Right renal cortex interstitium (tissue), 3 donors: ENCODE measurements at places on chromosomes 2 and 18.

DNA sequence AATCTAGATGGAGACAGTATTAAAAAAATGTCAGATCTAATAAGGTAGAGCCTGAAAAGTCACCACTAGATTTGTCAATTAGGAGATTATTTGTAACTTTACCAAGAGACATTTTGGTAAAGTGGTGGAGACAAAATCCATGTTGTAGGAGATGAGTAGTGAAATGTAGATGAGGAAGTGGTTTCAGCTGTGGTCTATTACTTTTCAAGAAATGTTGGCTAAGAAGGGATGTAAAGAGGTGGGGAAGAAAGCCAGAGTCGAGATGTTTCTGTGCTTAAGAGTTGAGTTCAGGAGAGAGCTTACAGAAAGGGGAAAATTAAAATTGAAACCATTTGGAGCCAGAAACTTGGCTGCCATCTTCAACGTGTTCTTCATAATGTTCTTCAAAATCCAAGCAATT, 22.2 kb downstream of the ACVR2A start:
- DNase-seq = no peak

GRCh38 chr2:233919938-233920337, 2.8 kb downstream of the TRPM8 start:
- no peak for DNase-seq

GRCh38 chr2:46657042-46657504, 177.7 kb downstream of the TMEM247 start:
- DNase-seq = no peak

DNA sequence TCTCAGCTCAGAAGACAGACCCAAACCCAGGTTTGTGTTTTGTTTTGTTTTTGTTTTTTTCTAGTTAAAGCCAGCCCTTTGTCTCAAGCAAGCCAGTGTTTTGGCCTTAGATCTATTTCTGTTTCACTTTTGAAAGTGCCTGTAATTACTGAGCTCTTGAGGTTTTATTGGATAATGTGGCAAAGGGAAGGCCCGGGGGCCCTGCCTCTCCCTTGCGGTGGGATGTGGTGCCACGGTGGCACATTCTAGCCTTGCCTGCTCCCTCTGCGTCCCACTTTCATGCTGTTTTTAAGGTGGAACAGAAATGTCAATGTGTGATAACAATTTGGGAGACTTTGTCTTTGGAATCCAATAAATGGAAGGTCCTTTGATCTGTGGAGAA, 2.5 kb downstream of the HPCAL1 start:
- no peak for DNase-seq

- DNase-seq = no peak
Measured at GRCh38 chr2:239113171-239113570, 265.3 kb downstream of the TWIST2 start.

DNA sequence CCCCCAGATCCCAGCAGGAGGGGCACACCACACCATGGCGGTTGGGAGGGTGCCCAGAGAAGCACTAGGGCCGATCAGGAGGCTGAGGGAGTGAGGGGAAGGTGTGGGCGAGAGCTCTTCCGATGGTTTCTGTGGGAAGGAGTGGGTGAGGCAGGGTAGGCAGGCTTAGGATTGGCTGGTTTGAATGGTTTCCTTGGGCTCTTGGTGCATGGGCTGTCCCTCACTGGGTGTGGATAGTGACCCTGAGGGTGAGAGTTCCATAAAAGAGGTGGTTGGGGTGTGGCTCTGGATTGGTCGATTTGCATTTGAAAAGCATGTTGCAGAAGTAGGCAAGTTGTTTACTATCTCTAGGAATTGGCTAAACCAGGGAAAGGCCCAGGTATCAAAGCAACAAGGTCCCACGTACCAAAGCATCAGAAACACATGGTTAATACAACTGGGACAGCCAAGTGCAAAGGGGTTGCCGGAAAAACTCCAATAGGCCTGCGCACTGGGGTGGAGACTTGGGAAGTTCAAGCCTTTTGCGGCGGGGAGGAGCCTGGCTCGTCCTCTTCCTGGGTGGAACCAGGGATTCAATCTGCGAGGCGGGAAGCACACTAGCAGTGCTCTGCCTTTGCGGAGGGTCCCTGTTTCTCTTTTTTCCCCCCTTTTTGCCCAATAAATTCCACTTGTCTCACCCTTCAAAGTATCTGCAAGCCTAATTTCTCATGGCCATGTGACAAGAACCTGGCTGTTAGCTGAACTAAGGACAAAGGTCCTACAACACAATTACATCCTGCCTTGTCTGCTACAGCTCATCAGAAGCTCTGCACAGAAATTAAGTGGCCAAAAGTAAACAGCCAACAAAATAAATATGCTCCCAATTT, 43.2 kb downstream of the IL1R2 start:
- no peak for DNase-seq

DNA sequence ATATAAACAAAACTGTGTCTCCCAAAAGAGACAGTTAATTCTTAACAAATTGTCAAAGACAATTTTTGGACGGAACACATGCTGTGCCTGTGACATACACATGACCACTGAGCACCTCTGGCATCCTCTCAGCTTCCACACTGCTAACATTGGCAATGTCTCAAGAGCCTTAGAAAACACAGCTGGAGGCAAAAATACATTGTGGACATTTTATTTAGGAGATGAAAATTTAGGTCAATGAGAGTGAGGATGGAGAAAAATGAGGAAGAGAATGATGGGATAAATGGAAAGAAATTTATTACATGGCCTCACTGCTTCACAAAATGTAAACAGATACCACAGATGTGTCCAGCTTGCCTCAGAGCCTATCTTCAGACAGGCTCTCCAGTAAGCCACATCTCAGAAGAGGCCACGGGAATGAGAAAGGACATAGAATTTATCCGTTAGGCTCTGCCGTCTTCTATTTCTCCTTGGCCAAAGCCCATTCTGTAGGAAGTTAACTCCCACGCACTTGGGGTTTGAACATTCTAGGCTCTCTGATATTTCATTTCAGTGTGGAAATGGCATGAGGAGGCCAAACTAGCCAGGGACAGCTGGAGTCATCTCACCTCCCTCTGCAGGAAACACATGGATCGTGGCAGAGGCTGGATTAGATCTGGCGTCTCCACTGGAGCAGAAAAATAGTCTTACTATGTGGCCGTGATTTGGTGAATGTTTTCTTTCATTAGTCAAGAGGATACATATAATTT, 519.4 kb upstream of the DSEL start:
- DNase-seq = peak; percentile 41

GRCh38 chr18:12628706-12629702, 28.9 kb downstream of the SPIRE1 start:
- no peak for DNase-seq

GRCh38 chr2:172336681-172337080, 90.7 kb upstream of the ITGA6 start:
- DNase-seq = no peak

- DNase-seq = no peak
Measured at GRCh38 chr2:215571689-215572088, 135.8 kb upstream of the FN1 start.

DNA sequence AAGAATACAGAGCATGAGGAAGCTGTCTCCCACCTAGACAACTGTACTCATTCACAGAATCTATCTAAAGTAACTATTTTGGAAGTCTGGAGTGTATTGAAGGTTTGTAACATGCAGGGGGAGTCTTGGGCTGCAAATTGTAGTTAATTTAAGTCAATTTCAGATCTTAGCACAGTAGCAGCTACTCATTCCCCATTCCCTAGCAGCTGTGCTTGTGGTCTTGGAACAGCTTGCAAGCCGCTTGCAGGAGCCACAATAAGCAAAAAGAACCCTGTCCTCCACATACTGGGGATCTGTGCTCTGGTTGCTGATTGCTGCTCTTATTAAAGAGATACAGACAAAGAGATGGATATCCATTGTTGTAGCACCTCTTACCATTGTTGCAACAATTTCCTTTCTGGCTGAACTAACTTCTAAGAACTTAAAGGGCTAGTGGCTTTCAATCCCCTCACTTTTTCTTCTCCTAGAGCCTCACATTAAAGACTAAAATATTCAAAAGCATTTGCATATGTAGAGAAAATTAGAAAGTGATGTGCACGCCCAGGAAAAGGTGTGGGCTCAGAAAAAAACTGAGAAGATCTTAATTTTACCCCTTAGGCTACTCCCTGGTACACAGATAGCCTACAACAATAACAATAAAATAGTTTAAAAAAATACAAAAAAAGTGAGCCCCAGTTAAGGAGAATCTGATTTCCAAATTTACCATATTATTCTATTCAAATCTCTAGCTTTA, 1775.1 kb upstream of the PIK3C3 start:
- DNase-seq = no peak

DNA sequence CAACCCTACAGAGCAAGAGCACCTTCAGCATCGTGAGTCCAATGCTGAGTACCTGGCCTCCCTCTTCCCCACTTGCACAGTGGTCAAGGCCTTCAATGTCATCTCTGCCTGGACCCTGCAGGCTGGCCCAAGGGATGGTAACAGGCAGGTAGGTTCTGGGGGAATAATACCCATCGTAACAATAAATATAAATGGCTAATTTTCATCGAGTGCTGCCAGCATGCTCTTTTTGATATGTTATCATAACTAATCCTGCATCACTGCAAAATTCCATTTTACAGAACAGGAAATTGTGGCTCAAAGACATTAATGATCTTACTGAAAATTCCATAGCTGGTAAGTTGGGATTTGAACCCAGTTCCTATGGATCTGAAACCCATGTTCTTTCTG, 22.2 kb downstream of the STEAP3 start:
- DNase-seq = no peak

DNA sequence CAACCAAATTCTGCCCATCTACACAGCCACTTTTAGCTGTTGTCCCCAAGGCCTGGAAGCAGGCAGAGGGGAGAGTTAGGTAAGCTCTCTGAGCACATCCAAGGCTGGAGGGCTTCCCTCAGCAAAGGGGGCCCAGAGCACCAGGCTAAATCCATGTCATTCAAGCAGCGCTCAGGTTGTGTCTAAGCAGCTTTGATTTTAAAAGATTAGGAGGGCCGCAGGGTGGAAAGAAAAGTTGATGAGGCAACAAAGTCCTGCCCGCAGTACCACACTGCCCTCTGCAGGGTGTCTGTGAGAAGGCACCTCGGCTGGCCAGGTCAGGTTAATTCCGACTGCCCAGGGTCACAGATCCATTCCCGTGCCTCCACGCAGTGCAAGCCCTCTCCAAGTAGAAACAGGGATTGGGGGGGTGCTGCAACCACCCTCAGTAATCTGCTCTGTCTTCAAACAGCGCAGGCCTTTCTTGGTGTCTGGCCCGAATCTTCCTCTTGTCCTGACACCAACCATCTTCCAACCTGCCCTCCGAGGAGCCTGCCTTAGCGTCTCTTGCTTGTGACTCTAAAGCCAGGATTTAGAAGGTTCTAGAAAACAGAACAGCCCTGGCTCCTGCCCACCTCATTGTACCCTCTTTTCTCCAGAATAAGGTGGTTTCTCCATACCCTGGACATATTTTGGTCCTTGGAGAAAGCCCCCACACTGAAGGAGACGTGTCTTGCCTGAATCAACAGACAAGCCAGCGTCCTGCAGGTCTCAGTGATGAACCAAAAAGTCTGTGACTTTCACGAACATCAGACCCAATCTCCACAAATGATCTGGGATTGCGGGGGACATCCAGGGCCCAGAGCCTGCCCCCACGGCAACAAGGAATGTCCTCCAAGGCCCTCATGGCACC, 289.2 kb downstream of the TNS1 start:
- DNase-seq = peak; percentile 65

DNA sequence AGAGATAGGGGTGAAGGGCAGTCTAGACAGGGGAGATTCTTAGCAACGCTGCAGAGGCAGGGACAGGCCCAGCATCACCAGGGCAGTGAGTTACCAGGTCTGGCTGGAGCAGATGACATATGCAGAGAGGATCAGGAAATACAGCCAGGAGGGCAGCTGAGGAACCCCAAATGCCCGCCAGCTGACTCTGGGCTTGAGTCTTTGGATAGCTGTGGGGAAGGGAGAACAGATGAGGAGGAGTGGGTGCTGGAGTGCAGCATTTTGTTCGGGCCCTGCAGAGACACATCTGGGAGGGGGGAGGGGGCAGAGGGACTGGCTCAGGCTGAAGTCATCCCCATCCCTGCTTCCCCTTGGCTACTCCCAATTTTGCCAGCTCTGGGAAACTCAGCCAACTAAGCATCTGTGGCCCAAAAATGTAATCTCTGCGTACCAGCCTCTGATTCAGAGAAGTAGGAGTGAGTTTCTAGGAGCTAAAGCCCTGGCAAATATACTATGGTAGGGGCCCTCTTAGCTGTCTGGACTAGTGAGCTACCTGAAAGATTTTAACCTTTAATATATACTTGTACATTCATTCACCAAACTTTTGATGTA, 214.5 kb downstream of the ZBTB7C start:
- DNase-seq = no peak

DNA sequence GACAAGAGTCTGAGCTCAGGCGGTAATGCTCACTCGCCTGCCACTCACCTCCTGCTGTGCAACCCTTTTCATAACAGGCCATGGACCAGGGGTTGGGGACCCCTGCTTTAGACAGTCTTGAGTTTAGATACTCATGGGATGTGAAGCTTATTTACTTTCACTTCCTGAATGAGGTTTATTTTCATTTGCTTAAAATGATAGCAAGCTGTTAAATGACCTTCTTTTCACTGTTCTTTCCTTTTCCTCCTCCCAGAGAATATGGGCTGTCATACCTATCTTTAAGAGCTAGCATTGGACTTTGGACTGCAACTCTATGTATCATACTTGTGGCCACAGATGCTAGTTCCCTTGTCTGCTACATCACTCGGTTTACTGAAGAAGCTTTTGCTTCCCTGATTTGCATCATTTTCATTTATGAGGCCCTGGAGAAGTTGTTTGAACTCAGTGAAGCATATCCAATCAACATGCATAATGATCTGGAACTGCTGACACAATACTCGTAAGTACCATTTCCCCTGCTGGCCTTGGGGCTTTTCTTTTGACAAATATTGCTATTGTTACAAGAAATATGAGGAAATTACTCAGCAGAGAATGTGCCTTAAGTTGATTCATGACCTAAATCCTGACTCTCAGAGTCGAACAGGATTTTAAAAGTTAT, 168.5 kb downstream of the DPP4 start:
- DNase-seq = peak; percentile 10

GRCh38 chr18:3424280-3424890, 25.6 kb upstream of the TGIF1 start:
- no peak for DNase-seq

GRCh38 chr2:236968101-236968879, 117.4 kb upstream of the COPS8 start:
- DNase-seq = no peak

GRCh38 chr2:210568108-210568507, 11.7 kb downstream of the CPS1 start:
- DNase-seq = no peak

DNA sequence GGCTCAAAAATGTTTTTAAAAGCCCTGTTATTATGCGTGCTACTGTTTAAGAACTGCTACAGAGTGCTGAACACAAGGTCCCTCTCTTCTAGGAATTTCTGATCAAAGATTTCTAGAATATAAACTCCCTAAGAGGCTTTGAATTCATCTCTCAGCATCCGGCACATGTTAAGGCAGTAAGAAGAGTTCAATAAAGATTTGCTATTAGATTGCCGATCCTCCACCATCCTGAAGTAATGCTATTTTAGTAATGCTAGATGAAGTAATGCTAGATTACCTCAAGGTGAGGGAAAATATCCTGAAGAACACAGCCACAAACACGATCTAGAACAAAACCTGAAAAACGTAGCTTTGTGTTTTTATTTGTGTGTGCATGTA, 949 bp upstream of the MYL12B start:
- no peak for DNase-seq
